ENCODE measurements at places on chromosomes 13 and 19.

- H3K27me3 ChIP-seq = no peaks in the 10 kb centered on the region
- H3K4me3 ChIP-seq = no peak overlapping the region
- no peak for DNase-seq
- H3K4me1 ChIP-seq = no peaks in the 10 kb centered on the region
- no peaks in the 10 kb centered on the region for H3K36me3 ChIP-seq
Measured at GRCh38 chr19:41552558-41552957, 23.4 kb upstream of the CEACAM21 start.

DNA sequence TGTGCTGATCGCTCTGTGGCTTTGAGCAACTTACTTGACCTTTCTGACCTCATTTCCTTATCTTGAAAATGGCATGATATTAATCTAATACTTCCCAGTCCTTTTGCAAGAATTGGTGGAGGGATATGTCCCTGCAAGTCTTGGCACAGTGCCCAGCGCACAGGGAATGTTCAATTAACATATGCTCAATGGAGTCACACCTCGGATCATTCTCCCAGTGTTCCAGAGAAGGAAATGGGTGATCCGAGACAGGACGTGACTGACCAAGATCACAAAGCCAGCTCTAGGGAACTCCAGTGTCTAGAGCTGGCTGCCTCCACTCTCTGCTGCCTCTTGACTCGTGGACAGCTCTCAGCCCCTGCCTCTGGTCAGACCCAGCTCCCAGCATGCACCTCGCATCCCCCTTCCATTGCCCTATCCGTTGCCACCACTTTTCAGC, 3.6 kb downstream of the CDC42EP5 start:
- no peak overlapping the region for H3K4me3 ChIP-seq
- peak overlapping the region; percentile 97 for H3K27ac ChIP-seq
- peaks cover 73% of the 10 kb centered on the region for H3K4me1 ChIP-seq
- no peak for DNase-seq
- no peaks in the 10 kb centered on the region for H3K36me3 ChIP-seq

DNA sequence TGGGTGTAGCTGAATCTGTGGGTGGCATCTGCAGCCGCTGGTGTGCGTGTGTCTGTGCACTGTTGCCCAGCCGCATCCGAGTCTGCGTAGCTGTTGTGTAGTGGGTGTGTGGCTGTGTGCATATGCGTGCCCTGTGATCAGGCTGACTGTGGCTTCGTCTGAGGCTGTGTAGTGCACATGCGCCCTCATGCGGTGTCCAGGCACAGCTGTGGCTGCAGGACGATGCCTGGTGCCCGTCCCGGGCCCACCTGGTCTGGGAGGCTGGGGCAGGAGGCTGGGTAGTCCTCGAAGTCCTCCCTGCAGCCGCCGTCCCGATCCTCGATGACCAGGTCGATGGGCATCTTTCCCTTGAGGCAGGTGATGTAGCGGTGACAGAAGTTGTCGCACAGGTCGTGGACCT, 4.9 kb downstream of the MEIS3 start:
- peaks cover 14% of the 10 kb centered on the region for H3K27me3 ChIP-seq
- peak; percentile 25 for DNase-seq
- H3K4me1 ChIP-seq = no peaks in the 10 kb centered on the region

DNA sequence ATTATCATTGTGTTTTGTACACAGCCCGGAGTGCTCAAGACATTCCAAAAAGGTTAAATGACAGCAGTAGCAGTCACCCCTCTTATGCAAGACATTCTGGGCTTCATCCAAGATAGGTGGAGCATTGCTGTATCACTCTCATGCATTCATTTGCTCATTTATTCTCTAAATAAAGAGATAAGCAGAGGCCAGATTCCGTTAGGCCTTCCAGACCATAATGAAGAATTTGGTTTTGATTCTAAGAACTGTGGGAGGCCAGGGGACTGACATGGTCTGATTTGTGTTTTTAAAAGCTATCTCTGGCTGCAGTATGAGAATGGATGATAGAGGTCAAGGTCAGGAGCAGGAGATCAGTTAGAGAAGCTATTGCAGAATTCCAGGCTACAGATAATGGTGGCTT, 145.8 kb downstream of the KCNRG start:
- H3K27ac ChIP-seq = no peak overlapping the region
- no peaks in the 10 kb centered on the region for H3K27me3 ChIP-seq
- DNase-seq = peak; percentile 2
- peaks cover 4% of the 10 kb centered on the region for H3K4me1 ChIP-seq

GRCh38 chr19:4866595-4867424, 657 bp downstream of the PLIN3 start:
- peak; percentile 51 for DNase-seq
- H3K4me3 ChIP-seq = peak overlapping the region; percentile 39
- H3K36me3 ChIP-seq = no peaks in the 10 kb centered on the region
- no peaks in the 10 kb centered on the region for H3K27me3 ChIP-seq
- H3K4me1 ChIP-seq = peaks cover 13% of the 10 kb centered on the region
- H3K27ac ChIP-seq = peak overlapping the region; percentile 60

- H3K4me3 ChIP-seq = peak overlapping the region; percentile 52
- DNase-seq = peak; percentile 74
- H3K27me3 ChIP-seq = no peaks in the 10 kb centered on the region
- H3K36me3 ChIP-seq = no peaks in the 10 kb centered on the region
- peaks cover 5% of the 10 kb centered on the region for H3K4me1 ChIP-seq
Measured at GRCh38 chr19:36489920-36490415, 607 bp upstream of the ZNF566 start.

- no peaks in the 10 kb centered on the region for H3K36me3 ChIP-seq
- peak within 1 kb of the TSS; percentile 45 for H3K27ac ChIP-seq
- DNase-seq = peak; percentile 95
Measured at GRCh38 chr19:52570000-52570861, at the start of gene ZNF701. ZNF701 (plus strand) TSS chr19:52570287; CDS start chr19:52574148, 3,861 bp downstream.

GRCh38 chr19:48348737-48349136, 15.0 kb downstream of the TMEM143 start:
- no peak overlapping the region for H3K4me3 ChIP-seq
- H3K4me1 ChIP-seq = no peaks in the 10 kb centered on the region
- no peaks in the 10 kb centered on the region for H3K36me3 ChIP-seq
- H3K27ac ChIP-seq = peak overlapping the region; percentile 52

DNA sequence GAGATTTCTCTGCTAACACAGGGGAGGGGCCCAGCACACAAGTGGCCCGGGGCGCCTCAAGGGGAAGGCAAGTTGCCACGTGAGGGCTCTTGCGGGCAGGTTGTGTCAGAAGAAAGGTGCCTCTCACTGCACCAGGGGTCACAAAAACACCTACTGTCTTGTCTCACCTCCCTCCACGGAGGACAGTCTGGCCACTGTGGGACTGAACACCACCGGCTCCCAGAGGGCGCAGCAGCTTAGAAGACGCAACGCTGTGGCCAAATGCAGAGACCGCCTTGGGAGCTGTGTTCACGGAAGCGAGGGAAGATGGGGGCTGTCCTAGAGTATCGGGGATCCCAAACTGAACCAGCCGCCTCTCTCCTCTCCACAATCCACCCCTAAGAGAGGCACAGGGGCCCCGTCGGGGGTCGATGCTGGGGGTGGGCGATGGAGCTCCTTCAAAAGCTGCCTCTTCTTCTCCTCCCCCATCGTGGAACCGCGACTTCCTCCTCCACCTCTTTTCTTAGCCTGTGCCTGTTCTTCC, 177.5 kb downstream of the FOXO1 start:
- DNase-seq = no peak
- no peak overlapping the region for H3K27ac ChIP-seq
- no peaks in the 10 kb centered on the region for H3K27me3 ChIP-seq
- H3K36me3 ChIP-seq = no peaks in the 10 kb centered on the region
- H3K4me1 ChIP-seq = peaks cover 6% of the 10 kb centered on the region
- no peak overlapping the region for H3K4me3 ChIP-seq

DNA sequence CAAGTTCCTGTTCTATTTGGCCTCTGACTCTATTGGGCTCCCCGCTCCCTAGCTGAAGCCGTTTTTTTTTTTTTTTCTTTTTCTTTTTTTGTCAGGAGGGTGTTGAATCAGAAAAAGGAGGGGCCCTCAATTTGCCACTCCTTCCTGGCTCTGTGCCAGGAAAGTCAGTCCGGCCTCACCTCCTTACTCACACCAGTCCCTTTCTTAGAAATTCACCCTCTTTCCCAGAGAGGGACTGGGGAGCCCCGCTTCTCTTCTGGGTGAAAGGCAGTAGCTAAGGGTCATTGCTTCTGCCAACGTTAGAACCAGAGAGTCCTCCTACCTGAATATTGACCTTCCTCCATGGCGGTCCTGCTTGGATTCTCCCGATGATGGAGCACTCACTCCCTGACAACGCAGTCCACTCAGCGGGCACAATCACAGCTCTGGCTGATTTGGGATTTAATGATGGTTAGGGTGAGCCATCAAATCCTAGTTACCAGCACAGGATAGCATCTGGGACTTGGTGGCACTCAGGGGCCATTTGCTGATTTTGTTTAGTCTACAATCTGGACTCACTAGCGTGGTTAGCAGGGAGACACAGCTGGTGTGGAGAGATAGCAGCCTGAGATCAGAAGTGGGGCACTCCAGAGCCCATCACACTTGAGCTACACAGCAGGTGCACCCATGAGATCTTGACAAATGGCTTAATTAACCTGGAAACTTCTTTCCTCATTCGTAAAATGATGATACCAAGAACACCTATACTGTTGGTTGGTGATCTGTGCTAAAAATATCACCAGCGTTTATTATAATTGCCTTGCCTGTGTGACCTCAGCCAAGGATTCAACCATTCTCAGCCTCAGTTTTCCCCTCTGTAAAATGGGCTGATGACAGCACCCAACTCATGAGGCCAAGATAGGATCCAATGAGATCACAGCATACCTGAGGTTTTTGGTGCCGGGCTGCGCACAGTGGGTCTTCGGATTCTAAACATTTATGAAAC, 2.2 kb downstream of the FCER2 start:
- no peaks in the 10 kb centered on the region for H3K36me3 ChIP-seq
- DNase-seq = no peak
- peaks cover 8% of the 10 kb centered on the region for H3K27me3 ChIP-seq
- H3K4me3 ChIP-seq = no peak overlapping the region
- no peaks in the 10 kb centered on the region for H3K4me1 ChIP-seq

DNA sequence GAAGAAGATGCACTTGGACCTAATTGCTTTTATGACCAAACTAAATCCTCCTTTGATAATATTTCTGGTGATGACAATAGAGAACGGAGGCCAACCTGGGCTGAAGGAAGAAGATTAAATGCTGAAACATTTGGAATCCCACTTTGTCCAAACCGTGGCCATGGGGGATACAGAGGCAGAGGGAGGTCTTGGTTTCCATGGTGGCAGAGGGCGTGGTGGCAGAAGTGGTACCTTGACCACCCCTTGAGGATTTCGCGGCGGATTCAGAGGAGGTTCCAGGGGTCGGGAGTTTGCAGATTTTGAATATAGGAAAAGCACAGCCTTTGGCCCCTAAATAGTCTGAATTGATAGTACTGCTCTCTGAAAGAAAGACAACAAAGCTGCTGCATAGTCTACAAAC, 7.2 kb upstream of the LILRB3 start:
- no peaks in the 10 kb centered on the region for H3K4me1 ChIP-seq
- no peak for DNase-seq
- no peak overlapping the region for H3K4me3 ChIP-seq
- H3K36me3 ChIP-seq = no peaks in the 10 kb centered on the region
- no peak overlapping the region for H3K27ac ChIP-seq
- no peaks in the 10 kb centered on the region for H3K27me3 ChIP-seq

- H3K27me3 ChIP-seq = no peaks in the 10 kb centered on the region
- H3K4me3 ChIP-seq = no peak overlapping the region
- no peaks in the 10 kb centered on the region for H3K36me3 ChIP-seq
- H3K27ac ChIP-seq = no peak overlapping the region
- no peaks in the 10 kb centered on the region for H3K4me1 ChIP-seq
Measured at GRCh38 chr13:30841154-30841553, 64.9 kb upstream of the MEDAG start.

DNA sequence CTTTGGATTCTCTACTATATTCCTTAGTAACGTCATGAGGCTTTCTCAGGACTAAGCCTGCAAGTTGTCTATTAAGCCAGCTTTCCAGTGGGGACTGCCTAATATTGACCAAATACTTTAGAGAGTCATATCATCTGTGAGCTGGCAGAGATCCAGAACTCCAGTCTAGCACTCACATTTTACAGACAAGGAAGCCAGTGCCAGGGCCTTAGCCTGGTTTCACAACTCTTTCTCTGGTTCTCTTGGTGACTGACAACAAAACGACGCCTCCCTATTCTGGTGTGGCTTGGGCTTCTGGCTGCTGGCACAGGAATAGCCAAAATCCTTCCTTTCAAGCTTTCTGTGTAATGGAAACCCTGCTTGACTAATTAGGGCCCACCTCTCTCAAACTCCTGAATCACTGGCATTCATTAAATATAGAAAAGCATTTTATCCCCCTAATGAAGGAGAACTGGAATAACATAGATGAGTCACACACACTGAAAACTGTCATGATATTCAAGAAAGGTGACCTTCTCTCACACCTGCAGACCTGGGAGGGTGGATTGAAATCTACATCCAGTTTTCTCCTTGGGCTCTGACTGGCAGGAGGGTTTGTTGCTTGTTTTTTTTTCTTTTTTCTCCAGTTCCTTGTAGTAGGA, 75.2 kb upstream of the UBL3 start:
- H3K27me3 ChIP-seq = no peaks in the 10 kb centered on the region
- peak overlapping the region; percentile 90 for H3K27ac ChIP-seq
- no peaks in the 10 kb centered on the region for H3K36me3 ChIP-seq
- H3K4me1 ChIP-seq = peaks cover 38% of the 10 kb centered on the region

- H3K27ac ChIP-seq = no peak overlapping the region
- H3K4me3 ChIP-seq = no peak overlapping the region
- H3K36me3 ChIP-seq = no peaks in the 10 kb centered on the region
- H3K27me3 ChIP-seq = no peaks in the 10 kb centered on the region
- no peak for DNase-seq
Measured at GRCh38 chr19:31723101-31723500, 373.9 kb upstream of the TSHZ3 start.

DNA sequence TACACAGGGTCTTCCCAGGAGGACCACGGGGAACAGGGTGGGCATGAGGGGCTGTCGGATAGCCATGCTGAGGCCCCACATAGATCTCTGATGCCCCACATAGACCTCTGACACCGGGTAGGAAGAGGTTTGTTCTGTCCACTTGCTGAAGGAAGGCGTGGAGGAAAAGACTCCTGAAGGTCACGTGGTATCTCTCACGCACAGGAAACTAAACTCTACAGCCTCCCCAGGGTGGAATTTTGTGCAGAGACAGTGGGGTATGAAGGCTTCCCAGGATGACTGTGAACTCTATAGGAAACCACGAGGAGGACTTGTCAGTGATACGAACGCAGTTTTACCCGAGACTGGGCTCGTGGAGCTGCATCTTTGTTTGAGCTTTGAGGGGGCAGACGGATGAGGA, 2.8 kb downstream of the EVI5L start:
- H3K27ac ChIP-seq = peak overlapping the region; percentile 26
- no peaks in the 10 kb centered on the region for H3K27me3 ChIP-seq
- no peak overlapping the region for H3K4me3 ChIP-seq
- H3K4me1 ChIP-seq = peaks cover 29% of the 10 kb centered on the region

Data from body of pancreas (tissue), 4 donors.